ENCODE measurements at places on chromosomes 7 and 10.

DNA sequence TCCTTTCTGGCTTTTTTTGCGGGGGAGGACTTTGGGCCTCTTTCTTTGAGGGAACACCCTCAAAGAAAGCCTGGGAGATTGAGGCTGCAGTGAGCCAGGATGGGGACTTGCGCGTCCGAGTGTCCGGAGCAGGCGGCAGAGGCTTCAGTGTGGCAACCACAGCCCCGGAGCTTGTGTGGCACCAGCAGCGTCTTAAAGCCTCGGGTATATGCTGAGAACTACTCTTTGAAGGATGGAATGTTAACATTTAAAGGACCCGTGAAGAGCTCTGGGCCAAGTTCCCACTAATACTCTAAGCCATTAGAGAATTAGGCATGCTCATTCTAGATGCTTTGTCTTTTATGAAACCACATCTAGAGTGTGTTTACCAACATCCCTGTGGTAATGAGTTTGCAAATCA is 168.2 kb downstream of the SEPTIN7 start:
- no peak for DNase-seq

GRCh38 chr10:72083790-72084459 is 4.4 kb downstream of the SPOCK2 start:
- peak; percentile 78 for DNase-seq

GRCh38 chr7:87926581-87927461 is 7.2 kb upstream of the ADAM22 start:
- no peak for DNase-seq

GRCh38 chr10:131689954-131690757 is 210.7 kb upstream of the PPP2R2D start:
- no peak for DNase-seq

DNA sequence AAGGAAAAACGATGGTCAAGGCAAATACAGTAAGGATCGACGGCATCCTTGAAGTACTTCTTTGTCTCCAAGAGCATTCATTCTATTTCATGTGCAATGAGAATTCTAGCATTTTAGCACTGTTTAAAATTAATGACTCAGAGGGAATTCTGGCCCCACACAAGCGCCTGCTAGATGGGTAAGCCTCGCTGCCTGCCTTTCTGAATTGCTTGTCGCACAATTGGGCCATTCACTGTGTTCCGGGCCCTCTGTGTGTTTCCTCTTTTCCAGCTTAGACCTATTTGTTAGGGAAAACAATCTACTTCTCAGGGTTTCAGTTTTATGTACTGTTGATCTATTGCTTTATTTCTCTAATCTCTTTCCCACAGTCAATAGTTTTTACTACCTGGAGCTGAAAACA is 204.7 kb upstream of the ZNF32 start:
- DNase-seq: no peak

DNA sequence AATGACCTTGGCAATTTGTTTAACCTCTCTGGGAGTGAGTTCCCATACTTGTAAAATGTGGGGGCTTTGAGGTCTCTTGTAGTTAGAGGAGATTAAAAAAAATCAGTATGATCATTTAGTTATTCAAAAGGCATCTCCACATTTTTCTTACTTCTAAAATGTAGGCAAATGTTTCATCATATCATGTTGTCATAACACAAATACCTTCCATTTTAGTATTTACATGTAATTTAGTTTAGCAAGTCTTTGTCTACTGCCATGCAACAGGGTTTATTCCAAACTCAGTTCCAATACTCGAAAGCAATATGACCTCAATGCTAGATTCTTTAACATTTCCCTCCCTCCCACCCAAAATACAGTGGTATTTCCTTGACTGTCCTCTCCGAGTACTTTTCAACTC is 262.8 kb upstream of the IMMP2L start:
- DNase-seq: no peak

GRCh38 chr10:110141871-110142635 is 65.4 kb upstream of the MXI1 start:
- no peak for DNase-seq

DNA sequence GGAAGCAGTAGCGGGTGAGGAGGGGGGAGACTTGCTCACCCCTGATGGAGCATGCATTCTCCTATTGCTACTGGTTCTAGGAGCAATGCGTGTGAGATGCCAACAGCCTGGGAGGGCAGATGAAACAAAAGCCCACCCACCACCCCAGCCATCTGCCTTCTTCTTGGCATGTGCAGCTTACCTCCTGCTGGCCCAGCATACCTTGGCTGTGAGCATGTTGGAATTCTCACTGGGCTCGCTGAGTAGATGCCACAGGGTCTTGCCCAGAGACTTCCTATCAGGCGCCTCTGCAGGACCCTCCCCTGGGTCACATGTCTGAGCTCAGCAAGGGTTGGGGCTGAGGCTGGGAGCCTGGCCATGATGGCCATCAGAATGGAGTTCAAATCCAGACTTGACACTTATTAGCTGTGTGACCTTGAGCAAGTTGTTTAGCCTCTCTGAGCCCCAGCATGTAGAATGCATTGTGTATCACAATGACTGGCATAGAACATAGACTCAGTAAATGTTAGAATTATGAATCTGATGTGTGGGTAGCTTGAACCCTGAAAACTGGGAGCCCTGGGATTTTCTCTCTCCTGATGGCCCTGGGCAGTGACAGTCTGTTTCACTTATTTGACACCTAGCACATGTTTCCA is 38.2 kb downstream of the CDH23 start:
- DNase-seq: no peak
